ENCODE measurements at places on chromosomes 4 and X.

DNA sequence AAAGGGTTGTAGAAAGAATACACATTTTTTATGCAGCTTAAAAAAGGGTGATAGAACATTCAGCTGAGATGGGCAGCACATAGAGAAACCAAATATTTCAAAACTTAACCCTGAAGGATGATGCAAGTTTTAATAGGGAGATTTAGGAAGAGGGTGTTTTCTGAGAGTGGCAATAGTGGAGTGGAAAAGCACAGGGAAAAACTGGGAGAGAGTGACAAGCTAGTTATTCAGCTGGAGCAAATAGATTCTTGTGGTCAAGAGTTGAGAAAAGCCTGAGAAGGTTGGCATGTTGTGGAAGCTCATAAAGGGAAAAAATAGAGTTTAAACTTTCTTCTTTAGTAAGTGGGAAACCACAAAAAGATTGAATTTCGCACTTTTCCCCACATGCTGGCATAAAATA lies 359.6 kb upstream of the PITX2 start:
- no peak for DNase-seq

GRCh38 chrX:97399400-97399799 lies 515.7 kb downstream of the RPA4 start:
- no peak for DNase-seq

DNA sequence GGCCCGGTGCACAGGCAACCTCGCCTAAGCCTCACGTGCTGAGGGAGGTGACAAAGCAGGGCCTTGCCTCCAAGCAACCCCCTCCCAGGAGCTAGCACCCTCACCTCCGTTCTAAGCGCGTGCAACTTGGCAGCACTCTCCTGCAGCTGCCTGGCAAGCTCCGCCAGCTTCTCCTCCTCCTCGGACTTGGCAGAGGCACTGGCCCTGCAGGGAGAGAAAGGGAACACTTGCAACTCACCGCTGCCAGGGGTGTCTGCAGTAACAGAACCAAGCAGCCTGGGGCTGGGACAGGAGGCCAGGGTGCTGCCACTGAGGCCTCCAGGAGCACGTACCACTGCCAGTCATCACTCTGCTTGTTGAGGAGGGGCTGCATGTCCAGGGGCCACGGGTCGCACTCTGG lies 10.3 kb upstream of the TREX2 start:
- DNase-seq: no peak

GRCh38 chrX:581720-582298 lies 48.8 kb upstream of the SHOX start:
- no peak for DNase-seq

DNA sequence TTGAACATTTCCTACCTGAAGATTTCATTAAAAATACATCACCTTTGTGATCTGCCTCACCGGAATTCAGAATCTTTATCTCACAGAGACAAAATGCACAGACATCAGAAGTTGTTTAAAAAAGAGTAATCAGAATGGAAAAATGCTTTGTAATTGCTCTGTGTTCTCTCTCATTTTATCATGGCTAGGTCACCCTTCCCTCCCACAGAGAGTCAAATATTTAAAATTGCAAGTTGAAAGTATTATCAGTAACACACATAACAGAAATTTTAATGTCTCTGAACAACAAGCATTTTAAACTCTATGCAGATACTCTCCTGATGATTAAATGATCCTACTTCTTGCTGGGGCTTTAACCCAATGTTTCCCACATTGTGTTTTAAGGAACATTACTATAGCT lies 362.0 kb downstream of the CBLL2 start:
- DNase-seq: no peak

- peak; percentile 52 for DNase-seq
These were observed 47.3 kb upstream of the TLR3 start for GRCh38 chr4:186021461-186022167.

DNA sequence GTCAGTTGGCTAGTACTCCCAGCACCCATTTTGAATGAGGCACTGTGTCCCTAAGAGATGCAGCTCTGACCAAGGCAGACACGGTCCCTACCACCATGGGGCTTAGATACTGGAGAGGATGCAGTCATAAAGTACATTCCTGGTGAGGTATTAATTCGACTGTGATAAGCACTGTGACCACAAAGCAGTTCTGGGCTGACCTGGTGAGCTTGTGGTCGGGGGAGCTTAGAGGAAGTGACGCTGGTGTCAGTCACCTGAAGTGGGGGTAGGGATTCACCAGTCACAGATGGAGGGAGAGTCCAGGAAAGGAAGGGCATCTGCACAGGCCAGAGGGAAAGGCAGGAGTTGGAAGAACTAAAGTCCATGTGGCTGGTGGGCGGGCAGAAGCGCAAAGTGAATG lies 15.8 kb upstream of the CLTRN start:
- no peak for DNase-seq
